ENCODE measurements at places on chromosomes 2 and 18. TPM values are rescaled to one million over a fixed set of nuclear protein-coding genes. Genes with fewer than 3 reads are reported as not detected.

IMPACT gene
- total RNA-seq, result 13.6 TPM

SLC16A14 gene
- total RNA-seq, result not detected

DTNB gene
- 17.1 TPM for total RNA-seq

CHST9 gene
- not detected for total RNA-seq

GRCh38 chr2:161067846-161068350 lies 92.3 kb upstream of the TANK start:
- DNase-seq, result no peak

DNA sequence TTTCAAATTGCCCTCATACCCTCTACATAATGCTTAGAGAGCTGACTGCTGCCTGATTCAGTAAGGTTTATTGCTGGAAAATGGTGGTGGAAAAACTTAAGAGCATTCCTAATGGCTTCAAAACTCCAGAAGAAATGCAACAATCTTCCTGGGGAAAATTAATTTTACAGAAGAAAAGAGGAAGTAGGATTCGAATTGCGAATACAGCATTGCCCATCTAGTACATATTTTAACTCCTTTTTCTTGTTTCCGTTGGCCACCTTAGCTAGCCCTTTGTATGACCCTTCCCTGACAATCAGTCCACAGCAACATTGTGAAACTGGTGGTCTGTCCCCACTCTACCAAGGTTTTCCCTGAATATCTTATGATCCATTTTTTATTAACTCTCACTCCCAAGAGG lies 224.7 kb downstream of the MTX2 start:
- no peak for DNase-seq

DNA sequence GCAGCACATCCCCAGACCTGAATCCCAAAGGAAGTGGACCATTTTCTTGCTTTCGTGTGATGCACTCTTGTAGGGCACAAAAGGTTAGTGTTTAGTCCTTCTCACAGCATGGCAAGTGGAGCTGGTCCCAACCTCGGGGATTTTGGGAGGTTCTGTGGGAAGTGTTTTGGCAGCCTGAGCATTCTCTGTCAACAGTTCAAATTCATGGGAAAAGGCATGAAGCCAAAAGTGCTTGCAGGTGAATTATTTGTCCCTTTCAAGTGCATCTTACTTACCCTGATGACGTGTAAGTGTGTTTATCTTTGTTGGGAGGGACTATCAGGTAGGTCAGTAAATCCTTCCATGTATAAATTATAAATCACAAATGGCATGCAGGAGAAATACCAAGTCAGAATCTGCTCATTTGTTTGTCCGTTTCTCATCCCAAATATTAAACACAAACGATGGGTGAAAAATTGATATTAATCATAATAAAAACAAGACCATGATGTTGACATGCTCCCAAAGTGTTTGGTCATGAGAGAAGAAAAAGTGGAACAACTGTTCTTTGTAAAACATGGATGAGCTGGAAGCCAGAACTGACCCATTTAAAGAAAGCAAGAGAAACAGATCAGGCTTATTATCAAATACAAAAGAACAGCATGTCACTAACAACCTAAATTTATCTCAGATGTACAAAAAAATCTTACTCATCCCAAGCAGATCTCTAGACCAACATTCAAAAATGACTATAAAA lies 57.6 kb downstream of the EPHA4 start:
- DNase-seq, result no peak

DNA sequence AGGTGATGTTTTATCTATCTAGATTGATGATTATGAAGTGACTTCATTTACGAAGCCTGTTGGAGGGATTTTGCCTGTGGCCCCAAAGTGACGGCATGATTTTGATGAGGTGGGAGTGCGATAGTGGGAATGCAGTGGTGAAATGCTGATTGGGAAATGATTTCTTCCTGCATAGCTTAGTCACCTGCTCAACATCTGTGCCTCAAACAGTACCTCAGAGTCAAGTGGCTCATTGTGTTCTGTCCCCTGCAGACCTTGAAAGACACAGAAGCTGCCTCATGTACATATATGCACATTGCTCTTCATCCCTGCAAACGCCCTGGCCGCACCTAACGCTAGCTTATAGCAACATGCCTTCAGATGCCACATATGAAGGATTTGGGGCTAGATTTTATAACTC lies 201.2 kb downstream of the TPGS2 start:
- no peak for DNase-seq

DNA sequence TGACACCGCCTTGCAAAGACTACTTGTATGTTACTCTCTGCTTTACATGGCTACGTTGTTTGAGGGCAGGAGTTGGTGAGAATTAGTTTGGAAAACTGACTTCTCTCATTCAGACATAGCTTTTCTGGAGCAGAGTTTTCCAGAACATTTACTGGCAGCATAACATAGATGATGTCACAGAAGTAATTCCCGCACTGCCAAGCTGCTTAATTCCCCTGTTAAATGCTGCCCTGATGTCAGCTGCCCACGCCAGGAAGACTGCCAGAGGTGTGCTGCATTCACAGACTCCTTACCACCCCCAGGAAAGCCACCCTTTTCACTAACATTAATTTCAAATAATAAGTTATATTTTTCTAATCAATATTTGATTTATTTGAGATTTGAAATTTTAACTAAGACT lies 24.7 kb upstream of the PTPN2 start:
- no peak for DNase-seq

GRCh38 chr2:152466980-152467676 lies 132.2 kb downstream of the FMNL2 start:
- no peak for DNase-seq

DNA sequence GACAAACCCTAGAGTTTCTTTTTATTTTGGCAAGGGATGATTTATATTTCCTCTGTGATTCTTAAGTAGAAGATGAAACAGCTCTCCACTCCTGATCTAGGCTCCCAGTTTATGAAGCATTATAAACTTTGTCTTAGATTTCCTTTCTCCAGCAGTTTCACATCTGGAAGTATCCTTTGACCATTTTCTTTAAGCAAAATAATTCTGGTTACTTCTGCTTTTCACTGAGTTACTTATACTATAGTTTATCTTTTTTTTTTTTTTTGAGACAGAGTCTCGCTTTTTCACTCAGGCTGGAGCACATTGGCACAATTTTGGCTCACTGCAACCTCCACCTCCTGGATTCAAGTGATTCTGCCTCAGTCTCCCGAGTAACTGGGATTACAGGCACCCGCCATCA lies 45.5 kb downstream of the KCMF1 start:
- no peak for DNase-seq

All from activated naive CD4-positive, alpha-beta T cell treated with anti-CD3 and anti-CD28 coated beads, Interleukin-2, amount 50 U/mL, for 72 hours (primary cell).